ENCODE measurements at places on chromosomes 16 and 17. TPM values are rescaled to one million over a fixed set of nuclear protein-coding genes. Genes with fewer than 3 reads are reported as not detected.

Gene HOXB6
- 0.29 TPM for polyA plus RNA-seq

Gene IGSF6
- 0.45 TPM for polyA plus RNA-seq

Gene APOBR
- polyA plus RNA-seq: 1.2 TPM

Gene KRT28
- not detected for polyA plus RNA-seq

Gene SERPINF2
- 1.9 TPM for polyA plus RNA-seq

Gene SOX8
- polyA plus RNA-seq: 0.25 TPM

Gene CBX2
- 3.3 TPM for polyA plus RNA-seq

Gene TBC1D3G
- not detected for polyA plus RNA-seq

Gene SLC13A2
- 0.02 TPM for polyA plus RNA-seq

Gene LRRC75A
- 0.53 TPM for polyA plus RNA-seq

Gene C17orf78
- not detected for polyA plus RNA-seq

Measured in esophagus (tissue), 2 donors.